ENCODE measurements at places on chromosomes 11 and 22.

- DNase-seq, result no peak
Observed at GRCh38 chr11:119284344-119285157, 32.4 kb downstream of the MCAM start.

GRCh38 chr22:27542602-27543001, 259.0 kb downstream of the MN1 start:
- DNase-seq, result no peak

DNA sequence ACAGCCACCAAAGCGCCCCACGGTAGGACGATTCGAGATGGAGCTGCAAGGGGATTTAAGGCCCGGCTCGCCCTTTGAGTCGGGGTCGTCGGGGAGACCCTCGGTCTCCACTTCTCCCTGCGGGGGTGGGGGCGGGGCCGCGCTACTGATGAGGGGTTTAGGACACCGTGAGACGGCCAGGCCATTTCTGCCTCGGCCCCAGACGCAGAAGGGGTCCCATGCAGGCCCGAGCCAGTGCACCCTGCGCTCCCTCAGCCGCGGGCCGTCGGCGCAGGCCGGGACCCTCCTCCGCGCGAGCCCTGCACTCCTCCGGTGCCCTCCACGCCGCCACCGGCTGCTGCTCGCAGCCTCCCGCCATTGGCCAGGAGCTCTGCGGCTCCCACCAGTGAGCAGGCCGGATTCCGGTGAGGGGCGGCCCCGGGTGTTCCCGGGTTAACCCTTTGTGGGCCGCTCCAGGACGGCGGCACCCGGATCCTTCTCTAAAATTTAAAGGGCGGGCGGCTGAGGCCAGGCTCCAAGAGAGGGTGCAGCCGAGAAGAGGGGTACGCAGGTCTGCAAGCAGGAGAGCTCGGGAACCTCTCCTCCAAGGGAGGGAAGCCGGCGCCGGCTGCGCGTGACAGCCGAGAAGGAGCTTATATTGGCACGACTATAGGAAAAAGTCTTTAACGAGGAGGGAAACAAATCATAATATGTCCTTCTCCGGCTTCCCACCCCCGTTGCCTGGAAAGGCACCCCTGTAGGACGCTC, 18.0 kb downstream of the CREB3L1 start:
- peak; percentile 86 for DNase-seq

DNA sequence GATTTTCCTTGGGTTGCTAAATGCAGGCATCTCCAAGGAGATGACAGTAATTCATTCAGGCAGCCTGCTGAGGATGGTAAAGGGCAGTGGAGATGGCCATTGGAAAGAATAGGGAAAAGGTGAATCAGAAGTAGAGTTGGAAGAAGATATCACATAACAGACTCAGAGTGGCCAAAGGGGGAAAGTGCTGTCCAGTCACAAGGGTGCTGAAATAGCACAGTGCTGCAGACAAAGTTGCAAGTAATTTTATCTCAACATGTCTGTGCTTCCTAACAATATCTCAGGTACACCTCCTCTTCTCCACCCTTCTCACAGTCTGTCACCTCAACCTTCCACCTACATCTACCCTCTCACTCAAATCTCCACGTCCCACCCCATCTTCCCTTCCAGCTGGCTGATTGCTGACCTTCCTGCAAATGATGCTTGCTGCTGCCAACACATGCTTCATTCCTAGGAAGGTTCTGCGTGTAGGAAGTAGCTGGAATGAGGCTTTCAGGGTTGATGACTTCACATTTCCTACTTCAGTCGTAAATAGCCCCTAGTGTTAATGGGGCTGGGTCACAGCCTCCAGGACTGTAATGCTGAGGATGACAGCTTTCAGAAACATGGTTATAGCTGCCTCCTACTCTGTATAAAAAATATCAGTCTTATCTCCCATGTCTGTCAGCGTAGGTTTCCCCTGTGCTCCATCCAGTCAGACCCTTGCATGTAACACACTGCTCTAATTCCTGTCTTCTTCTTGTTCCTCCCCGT, 123.9 kb downstream of the CTNND1 start:
- DNase-seq, result no peak

DNA sequence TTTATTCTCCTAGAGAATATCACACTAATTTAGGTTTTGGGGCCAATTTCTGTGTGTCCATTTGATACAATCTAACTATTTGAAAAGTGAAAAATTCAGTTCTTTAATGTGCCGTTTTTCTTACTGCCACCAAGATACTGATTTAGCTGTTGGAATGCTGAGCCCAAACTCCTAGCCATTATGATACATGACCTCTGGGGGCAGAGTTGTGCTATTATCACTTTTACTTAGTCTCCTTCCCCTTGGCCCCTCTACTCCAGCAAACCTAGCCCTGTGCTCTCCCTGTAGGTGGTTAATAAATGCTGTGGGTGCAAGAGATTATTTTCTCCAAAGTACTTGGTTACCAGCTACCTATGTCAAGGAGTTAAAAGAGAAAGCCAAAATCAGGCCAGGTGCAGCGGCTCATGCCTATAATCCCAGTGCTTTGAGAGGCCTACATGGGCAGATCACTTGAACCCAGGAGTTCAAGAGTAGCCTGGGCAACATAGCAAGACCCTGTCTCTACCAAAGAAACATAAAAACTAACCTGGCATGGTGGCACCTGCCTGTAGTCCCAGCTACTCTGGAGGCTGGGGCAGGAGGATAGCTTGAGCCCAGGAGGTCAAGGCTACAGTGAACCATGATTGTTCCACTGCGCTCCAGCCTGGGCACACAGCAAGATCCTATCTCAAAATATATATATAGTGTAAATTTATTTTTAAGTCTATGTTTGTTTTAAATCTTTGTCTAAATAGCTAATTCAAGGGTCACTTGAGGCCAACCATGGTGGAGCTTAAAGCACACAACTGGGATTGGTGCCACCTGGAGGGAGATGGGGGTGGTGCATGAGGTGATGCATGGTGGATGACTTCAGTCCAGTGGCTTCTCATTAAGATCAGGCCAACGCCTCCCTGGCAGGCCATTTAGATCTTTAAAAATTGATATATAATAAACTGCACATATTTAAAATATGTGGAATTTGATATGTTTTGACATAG, 193.2 kb upstream of the PLET1 start:
- no peak for DNase-seq

- DNase-seq, result no peak
Observed at GRCh38 chr11:75577207-75577606, 15.2 kb downstream of the SERPINH1 start.

- DNase-seq, result no peak
Observed at GRCh38 chr11:95338430-95338991, 107.5 kb upstream of the SESN3 start.

DNA sequence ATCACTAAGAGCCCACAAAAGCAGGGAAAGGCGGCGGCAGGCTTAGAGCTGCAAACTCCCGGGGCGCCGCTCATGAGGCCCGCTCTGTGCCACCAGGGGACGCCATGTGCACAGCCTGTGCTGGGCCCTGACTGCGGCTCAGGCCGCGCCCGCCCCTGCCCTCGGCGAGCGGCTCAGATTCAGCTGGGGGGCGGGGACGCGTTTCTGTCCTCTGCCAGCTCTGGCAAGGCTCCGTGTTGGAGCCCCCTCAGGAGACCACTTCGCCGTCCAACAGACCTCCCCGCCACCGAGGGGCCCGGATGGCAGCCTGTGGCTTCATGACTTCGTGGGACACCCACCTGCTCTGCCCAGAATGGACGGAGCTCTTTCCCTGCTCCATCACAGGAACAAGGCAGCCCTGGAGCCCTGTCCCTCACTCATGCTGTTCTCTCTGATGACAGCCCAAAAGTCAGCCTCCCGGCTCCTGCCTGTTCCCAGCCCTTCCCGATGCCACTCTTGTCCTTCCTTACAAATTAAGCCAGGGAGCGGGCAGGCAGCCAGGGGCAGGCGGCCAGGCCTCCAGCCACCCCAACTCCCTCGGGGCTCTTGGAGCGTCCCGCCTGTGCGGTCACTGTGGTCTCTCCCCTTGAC, 69.1 kb downstream of the NAT10 start:
- peak; percentile 61 for DNase-seq

- DNase-seq, result no peak
Observed at GRCh38 chr11:130150790-130151189, 8.8 kb upstream of the ST14 start.
